ENCODE measurements at places on chromosomes 16 and 17.

GRCh38 chr16:89360760-89361435 lies 129.5 kb downstream of the ANKRD11 start:
- peak; percentile 82 for DNase-seq

- no peak for DNase-seq
These were observed 30.9 kb downstream of the MRC2 start for GRCh38 chr17:62658136-62658920.

DNA sequence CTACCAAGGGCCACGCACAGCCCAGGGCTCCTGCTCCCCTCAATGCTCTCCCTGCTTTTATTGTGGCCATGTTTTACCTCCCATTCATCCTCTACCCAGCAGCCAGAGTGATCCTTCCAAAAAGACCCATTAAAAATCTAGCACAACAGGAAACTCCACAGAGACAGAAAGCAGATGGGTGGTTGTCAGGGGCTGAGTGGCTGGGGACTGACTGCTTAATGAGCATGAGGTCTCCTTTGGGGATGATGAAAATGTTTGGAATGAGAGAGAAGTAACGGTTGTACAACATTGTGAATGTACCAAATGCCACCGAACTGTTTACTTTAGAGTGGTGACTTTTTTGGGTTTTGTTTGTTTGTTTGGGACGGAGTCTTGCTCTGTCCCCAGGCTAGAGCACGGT lies 107.4 kb downstream of the GAS7 start:
- DNase-seq, result no peak

GRCh38 chr17:75679706-75680211 lies 12.6 kb downstream of the SAP30BP start:
- DNase-seq, result no peak

DNA sequence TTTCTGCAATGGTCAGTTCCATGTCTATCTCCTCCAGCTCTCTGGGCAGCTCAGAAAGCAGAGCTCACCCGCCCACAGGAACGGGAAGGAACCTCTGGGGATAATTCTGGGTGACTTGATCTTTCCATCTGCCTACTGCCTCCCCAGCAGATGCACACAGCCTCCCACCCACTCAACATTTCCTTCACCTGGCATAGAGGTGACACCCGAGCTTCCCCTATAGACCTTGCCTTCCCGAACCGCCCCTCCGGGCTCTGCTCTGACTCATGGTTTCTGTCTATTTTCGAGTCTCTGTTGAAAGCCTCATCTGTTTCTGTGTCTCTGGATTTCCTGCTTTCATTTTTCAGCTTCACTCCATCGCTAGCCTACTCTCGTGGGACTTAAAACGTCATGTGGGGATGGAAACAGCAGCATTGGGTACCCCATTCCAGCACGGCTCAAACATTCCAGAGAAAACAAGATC lies 11.4 kb downstream of the GGA3 start:
- DNase-seq, result peak; percentile 79

DNA sequence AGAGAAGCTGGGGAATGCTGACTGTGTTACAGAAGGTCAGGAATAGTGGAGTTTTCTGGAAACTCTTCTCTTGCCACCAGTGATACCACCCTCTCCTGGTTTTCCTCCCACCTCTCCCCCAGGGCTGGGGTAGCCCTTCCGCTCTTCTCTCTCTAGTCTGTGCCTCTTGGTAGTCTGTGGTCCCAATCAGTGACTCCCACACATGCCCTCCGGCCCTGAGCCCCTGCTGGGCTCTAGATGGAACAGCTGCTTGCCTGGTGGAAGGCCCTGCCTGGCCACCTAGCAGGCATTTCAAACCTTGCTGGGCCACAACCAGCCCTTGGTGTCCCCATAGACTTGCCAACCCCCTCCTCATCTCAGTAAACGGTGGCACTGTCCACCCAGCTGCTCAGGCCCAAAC lies 15.2 kb upstream of the MTSS2 start:
- no peak for DNase-seq
